ENCODE measurements at places on chromosomes 3 and 15.
A peak's percentile ranks its signal among the peaks of the same experiment; 100 is the strongest.

DNA sequence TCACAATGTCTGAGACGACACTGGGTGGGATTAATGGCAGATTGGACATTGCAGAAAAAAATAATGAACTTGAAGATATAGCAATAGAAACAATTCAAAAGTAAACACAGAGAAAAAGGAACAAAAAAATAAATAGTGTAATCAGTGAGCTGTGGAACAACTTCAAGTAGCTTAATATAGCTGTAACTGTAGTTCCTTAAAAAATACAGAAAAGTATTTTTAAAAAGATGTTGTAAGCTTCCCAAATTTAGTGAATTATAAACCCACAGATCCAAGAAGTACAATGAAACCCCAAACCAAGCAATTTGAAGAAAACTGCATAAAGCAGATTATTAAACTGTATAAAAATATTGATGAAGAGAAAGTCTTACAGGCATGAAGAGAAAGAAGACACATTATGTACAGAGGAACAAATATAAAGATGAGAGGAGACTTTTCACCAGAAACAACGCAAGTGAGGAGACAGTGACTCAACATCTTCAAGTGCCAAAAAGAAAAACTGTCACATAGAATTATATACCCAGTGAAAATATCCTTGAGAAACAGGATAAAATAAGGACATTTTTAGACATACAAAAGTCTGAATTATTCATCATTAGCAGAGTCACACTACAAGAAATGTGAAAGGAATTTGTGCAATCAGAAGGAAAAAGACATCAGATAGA, 176.4 kb downstream of the NFKBIZ start:
- DNase-seq: no peak

GRCh38 chr3:70736009-70736408, 423.6 kb upstream of the MDFIC2 start:
- DNase-seq: peak; percentile 12

DNA sequence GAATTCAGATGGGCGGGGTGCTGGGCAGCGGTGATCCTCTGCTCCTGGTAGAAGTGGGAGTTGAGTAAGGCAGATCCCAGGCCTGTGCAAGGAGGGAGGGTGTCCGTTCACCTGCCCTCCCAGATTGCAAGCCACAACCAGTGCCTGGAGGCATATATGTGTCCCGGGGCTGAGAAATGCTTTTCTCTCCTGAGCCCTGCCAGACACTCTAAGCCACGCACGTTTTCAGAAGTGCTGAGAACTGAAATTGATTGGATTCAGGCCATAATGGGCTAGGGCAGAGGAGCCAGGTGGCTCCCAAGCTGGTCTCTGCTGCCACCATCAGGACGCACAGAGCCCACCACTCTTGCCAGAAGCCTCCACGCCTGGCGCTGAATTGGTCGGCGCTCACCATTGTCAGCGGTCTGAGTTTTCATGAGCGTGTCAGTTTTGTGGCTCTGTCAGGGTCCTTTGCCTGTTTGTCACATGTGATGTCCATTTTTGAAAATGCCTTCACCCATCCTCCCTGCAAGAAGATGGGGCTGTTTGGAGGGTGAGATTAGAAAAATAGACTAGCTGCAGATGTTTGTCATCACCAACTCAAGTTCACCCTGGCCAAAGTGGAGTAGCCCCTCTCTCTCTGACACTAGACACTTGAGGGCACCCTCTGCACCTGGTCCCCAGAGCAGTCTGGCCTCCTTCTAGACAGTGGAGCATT, 15.4 kb upstream of the BFSP2 start:
- DNase-seq: peak; percentile 41

GRCh38 chr3:182000447-182000846, 288.7 kb downstream of the SOX2 start:
- no peak for DNase-seq

DNA sequence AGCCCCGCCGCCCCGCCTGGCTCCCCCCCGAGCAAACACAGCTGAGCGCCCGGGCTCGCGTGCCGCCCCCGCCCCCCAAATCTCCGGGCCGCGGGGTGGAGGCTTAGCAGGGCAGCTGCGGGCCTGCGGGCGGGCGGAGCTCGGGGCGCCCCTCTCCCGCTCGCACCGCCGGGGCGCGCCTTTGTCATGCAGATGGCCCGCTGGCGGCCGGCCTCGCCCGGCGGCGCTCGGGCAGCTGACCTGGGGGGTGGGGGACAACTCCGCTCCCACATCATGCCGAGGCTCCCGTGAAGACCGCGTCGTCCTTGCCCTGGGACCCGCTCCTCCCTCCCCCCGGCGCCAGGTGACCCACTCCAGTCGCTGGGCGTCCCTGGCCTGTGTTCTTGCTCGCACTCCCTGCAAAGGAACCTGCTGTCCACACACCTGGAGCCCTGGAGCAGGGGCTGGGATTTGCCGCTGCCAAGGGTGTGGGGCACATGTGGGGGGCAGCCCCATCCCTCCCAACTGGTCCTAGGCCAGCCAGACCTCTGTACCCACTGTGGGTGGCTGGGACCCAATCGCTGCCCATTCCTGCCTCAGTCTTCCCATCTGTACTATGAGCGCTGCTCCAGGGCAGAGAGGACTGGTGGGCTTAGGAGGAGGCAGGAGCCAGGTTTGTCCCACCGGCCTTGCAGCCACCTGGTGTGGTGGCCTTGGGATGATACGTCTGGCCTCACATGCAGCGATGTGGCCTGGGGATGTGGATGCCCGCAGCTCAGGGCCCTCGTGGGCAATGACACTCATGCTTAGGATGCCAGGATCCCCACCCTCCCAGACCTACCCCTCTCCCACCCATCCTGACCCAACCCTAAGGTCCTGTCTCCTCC, 33.5 kb downstream of the DNAJB8 start:
- peak; percentile 21 for DNase-seq

All from AG08395 (cell line).